Urothelium cell line (cell line): ENCODE measurements at places on chromosomes 3 and 15.
A peak's percentile ranks its signal among the peaks of the same experiment; 100 is the strongest.

GRCh38 chr3:153029350-153029749, 132.7 kb upstream of the RAP2B start:
- peak; percentile 50 for DNase-seq

DNA sequence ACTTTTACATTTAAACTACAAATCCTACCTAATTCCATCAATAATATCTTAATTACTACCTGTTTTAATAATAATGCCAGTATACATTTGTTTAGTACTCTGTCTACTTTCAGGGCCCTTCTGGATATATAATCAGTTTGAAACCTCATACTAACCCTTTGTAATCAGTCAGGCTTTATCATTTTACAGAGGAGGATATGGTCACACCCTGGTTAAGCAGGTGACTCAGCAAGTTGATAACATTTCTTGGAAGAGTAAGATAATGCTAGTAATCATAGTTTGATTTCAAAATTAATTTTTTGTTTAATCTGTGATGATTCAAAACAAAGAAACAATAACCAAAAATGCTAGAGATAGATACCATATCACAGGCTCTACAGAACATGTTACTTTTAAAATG, 208.2 kb upstream of the MANF start:
- no peak for DNase-seq

- DNase-seq: no peak
Measured at GRCh38 chr3:145175626-145176025, 985.4 kb downstream of the PLOD2 start.

- DNase-seq: no peak
Measured at GRCh38 chr15:91892436-91892835, 38.9 kb downstream of the SLCO3A1 start.

- DNase-seq: no peak
Measured at GRCh38 chr3:152978152-152978551, 143.2 kb downstream of the P2RY1 start.

DNA sequence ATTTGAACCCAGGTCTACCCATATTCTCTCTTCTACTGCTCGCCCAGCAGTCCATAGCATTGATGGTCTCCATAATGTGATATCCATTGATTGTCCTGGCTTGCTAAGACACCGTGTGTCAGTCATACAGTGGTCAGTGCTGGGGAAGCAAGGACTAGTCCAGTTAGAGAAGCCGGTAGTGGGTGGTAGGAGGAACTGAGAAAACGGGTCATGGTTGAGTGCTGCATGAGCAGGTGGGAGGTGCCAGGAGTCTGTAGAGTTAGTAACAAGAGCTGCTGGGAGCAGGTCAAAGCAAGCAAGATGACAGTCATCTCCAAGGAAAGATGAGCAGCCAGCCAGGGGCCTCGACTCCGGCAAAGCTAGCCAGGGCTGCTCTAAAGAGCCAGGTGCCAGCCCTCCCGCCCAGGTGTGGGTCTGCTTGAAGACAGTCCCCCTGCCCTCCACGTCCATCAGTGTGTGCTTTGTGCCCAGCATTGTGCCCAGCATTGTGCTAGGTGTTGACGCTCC, 29.5 kb upstream of the USP3 start:
- DNase-seq: no peak

- no peak for DNase-seq
Measured at GRCh38 chr3:169071003-169071402, 592.5 kb downstream of the MECOM start.

DNA sequence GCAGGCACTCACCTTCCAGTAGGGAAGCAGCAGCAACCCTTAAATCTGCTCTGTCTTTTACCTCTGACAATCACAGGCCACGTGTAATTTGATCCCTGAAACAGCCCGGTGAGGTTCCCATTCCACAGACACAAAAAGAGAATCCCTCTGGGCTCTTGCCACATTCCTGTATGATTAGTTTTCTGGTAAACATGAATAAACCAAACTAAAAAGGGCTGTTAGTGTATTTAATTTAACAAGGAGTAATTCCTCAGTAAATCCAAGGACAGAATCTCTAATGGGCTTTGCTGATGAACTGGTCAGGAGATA, 186.9 kb downstream of the FAM43A start:
- peak; percentile 17 for DNase-seq

DNA sequence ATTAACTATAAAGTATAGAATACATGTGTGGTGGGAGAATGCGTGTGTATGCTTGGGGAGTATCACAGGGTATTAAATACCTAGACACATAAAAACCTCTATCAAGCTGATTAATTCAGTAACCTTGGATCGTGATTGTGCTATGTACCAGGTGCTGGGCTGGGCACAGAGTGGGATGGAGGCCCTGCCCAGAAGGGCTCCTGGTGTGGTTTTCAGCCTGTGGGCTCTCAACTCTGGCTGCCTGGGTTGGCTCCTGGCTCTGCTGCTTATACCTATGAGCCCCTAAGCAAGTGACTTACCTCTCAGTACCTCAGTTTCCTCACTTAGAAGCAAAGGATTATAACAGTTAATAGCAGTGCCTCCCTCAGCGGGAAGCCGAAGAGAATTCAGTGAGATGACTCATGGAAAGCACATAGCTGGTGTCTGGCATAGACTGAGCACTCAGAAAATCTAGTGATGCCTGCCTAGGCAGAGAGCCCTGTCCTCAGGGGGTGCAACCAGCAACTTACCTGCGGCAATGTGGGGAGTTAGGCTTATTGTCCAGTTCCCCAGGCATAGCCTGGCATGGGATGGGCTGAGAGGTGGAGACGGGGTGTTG, 90.6 kb upstream of the MYZAP start:
- DNase-seq: no peak

- no peak for DNase-seq
Measured at GRCh38 chr3:47613722-47614121, 35.1 kb upstream of the CSPG5 start.

- no peak for DNase-seq
Measured at GRCh38 chr3:23253214-23253613, 50.1 kb downstream of the UBE2E2 start.

- DNase-seq: peak; percentile 70
Measured at GRCh38 chr15:73564255-73564654, 68.9 kb downstream of the NPTN start.

DNA sequence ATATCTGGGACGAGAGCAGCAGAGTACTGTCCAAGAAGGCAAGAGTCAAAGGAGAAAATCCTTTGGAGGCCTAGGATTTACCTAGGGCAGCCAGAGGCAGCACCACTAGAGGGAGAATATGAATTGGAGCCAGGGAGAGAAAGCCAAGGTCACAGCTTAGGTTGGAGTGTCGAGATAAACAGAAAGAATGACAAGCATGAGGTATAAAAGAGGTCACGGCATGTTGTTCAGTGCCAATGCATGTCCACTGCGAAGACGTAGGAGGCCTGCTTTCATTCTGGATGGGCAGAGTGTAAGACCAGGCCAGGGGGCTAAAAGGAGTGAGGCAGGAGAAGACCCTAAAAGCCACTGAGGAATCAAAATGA, 47.2 kb downstream of the THBS1 start:
- DNase-seq: no peak

GRCh38 chr15:91896341-91897055, 43.0 kb downstream of the SLCO3A1 start:
- DNase-seq: no peak

GRCh38 chr15:38038659-38039442, 104.4 kb downstream of the TMCO5A start:
- DNase-seq: peak; percentile 40

DNA sequence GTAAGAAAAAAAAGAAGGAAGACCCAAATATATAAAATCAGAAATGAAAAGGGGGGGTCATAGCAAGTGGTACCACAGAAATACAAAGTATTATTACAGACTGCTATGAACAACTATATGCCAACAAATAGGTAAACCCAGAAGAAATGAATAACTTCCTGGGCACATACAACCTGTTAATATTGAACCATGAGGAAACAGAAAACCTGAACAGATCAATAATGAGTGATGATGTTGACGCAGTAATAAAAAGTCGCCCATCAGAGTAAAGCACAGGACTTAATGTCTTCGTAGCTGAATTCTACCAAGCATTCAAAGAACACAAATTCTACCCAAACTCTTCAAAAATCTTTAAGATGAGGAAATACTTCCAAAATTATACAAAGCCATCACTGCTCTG, 921.6 kb upstream of the SEMA6D start:
- DNase-seq: no peak

- DNase-seq: peak; percentile 84
Measured at GRCh38 chr3:128584412-128585020, 66.1 kb downstream of the RPN1 start.

- no peak for DNase-seq
Measured at GRCh38 chr3:120468635-120469295, 18.0 kb upstream of the FSTL1 start.

- no peak for DNase-seq
Measured at GRCh38 chr15:74213858-74214284, 11.3 kb upstream of the STRA6 start.

DNA sequence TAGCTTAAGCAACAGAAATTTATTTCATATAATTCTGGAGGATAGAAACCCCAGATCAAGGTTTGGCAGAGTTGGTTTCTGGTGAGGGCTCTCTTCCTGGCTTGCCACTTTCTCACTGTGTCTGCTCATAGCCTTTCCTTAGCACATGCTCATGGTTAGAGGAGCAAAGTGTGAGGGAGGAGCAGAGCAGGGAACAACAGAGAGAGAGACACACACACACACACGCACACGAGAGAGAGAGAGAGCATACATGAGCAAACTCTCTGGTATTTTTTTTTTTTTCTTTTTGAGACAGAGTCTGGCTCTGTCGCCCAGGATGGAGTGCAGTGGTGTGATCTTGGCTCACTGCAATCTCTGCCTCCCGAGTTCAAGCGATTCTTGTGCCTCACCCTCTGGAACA, 36.8 kb upstream of the ZDHHC23 start:
- DNase-seq: no peak

DNA sequence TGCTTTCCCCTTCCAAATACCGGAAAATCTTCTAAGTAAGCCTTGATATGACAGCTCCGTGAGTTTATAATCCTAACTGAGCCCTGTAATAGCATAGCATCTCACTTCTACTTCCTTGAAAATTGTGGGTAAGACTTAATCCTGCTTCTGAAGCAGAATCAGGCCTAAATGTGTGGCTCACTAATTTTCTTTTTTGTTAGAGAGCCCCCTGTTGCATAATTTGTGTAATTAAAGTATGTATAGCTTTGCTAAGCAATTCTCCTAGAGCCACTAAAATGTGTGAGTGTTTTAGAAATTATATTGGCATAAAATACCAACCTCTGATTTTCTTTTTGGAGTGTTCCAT, 304.4 kb downstream of the FGF12 start:
- no peak for DNase-seq

DNA sequence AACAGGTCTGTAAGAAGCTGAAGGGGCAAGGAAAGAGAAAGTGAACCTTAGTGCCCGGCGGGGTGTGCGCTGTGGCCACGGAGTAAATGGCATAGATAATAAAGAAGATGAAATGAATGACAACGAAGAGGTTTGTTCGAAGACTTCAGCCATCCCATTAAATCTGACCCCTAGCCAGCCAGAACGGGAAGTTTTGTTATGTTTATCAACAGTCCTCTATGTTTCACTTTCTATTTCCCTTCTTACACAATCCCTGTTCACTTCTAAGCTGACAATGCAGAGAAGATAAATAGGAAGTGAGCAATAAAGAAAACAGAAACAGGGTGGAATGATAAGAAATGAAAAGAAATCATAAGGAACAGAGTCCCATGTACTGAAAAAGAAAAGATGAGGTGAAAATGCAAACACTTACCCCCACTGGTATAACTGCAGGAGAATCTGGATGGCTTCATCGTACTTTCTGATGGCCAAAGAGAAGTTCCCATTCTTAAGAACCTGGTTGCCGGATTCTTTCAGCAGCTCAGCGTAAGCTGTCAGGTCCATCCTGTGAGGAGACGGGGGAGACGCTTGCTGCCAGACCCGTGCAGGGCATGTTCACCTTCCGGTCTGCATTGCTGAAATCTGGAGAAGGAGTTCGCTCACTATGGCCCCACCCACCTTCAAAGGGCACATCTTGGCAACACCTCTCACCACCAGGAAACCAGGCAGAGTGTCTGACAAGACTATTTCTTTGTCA, 36.8 kb downstream of the TRANK1 start:
- peak; percentile 78 for DNase-seq

DNA sequence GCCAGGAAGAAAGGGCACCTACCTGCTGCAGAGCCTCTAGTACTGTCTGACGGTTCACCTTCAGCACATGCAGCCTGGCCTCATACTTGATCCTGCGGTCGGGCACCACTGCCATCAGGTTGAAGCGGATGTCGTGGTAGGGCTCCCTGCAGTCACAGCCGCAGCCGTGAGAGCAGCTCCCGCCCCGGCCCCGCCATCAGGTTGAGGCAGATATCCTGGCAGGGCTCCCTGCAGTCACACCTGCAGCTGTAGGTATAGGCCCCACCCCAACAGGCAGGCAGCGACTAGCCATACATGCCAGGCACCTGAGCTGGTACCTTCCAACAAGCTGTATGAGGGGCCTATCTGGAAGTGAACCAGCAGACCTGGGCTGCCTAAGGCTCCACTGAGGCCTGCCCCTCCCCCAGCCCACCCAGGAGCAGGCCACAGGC, 38.7 kb downstream of the SEMA3G start:
- no peak for DNase-seq

DNA sequence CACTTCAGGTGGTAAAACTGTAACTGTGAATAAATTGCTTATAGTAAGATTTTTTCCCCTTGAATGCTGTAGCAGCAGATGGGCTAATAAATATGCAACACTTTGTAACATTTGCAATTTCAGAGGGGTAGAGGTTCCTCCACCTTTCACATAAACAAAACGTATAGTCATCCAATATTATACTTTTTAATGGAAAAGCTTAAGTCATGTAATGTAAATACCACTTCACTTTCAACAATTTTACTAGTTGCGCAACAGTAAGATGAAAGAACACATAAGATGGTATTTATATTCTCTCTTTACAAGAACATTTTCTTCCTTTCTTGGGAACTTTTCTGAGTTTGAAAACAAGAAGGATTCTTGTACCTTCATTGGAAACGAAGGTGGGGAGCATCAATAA, 56.6 kb upstream of the FAM3D start:
- no peak for DNase-seq

GRCh38 chr3:105260385-105260784, 106.3 kb upstream of the ALCAM start:
- no peak for DNase-seq

DNA sequence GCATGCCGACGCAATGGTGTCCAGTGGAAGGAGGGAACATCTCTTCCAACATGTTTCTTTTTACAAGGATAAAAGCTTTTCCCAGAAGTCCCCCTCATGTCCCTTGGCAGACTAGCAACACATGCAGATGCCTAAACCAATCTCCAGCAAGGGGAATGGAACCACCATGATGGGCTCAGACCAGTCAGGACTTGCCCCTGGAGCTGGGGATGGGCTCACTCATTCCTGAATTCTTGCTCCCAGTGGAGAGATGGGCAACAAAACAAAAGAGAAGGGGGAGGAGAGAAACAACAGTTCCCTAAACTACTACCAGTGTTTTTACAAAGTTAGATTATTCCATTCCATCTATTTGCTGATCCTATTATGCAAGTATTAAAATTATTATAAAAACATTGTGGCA, 76.8 kb upstream of the OXTR start:
- peak; percentile 26 for DNase-seq

GRCh38 chr15:61138156-61138555, 90.9 kb downstream of the RORA start:
- DNase-seq: no peak
